ENCODE measurements at places on chromosomes 4 and X.

GRCh38 chrX:130385520-130385919, at the start of gene GPR119:
Gene GPR119, minus strand, starts transcription at chrX:130385674. Its CDS starts 227 bp downstream, at chrX:130385447.
- DNase-seq, result no peak

GRCh38 chrX:153495362-153495751, 577 bp downstream of the BGN start:
- no peak for DNase-seq

DNA sequence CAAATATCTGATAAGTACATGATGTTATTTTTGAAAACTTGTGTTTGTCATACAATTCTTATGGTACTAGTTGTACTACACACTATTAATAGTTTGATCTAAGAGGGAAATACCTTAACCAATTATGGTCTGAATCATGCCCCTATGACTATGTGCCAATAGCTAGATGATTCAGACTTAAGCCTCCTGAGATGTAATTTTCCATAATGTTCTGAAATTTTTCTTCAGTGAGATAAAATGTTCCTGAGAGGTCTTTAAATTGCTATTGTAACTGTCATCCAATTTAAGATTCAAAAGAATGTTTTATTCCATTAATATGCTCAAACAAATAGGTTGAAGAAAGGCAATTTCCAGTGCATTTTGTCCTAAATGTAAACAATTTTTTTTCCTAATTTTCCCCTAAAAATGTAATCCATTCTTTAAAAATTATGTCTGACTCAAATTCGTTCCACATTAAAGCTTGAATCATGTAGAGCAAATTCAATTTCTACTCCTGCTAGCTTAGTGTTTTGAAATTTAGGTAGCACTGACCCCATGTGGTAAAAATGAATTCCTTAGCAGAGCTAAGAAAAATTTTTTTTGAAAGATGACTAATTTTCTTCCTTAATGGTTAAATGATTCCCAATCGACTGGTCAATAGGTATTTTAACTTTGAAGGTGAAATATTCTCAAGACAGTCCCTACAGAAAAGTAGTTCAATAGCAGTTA, 49.1 kb downstream of the APOOL start:
- no peak for DNase-seq

- no peak for DNase-seq
These were observed 60.4 kb upstream of the MAGEA4 start for GRCh38 chrX:151852294-151852693.

- DNase-seq, result peak; percentile 18
These were observed 2.6 kb downstream of the SLC25A31 start for GRCh38 chr4:127732623-127733328.

DNA sequence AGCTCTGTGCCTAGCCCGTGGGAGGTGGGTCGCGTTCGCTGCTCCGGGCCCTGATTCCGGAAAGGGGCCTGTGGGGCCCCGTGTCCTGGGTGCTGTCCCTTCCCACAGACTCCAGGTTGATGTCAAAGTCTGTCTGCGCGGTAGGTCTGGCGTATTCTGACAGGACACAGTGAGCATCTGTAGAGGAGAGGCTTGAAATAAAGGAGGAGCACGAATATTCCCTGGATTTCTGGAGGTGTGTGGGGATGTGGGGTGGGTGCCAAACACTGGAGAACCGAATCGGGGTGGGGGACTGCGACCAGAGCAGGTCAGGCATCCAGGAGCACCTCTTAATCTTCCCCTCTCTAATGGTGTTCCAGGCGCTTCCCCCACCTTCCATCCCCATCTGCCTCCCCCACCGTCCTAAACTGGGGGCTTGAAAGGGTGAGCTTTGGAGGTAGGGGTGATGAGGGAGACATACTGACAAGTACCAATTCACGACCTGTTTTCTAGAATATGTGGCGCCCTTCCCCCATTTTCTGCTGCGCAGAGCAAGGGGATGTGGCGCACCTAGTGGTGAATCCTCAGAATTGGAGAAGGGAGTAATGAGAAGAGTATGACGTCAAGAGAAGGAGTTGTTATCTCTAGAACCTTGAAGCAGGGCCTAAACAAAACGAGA, 877 bp downstream of the GPRASP1 start:
- DNase-seq, result peak; percentile 26

- no peak for DNase-seq
These were observed 56.2 kb downstream of the SMIM20 start for GRCh38 chr4:25970226-25970675.
